Activated CD4-positive, alpha-beta T cell treated with anti-CD3 and anti-CD28 coated beads, Interleukin-10, Interleukin-2, amounts not matched to agents 100 ng/mL and 50 ng/mL, durations not matched to agents 16 hours and 8 hours (primary cell): ENCODE measurements at places on chromosomes 12 and 14.
A peak's percentile ranks its signal among the peaks of the same experiment; 100 is the strongest.

DNA sequence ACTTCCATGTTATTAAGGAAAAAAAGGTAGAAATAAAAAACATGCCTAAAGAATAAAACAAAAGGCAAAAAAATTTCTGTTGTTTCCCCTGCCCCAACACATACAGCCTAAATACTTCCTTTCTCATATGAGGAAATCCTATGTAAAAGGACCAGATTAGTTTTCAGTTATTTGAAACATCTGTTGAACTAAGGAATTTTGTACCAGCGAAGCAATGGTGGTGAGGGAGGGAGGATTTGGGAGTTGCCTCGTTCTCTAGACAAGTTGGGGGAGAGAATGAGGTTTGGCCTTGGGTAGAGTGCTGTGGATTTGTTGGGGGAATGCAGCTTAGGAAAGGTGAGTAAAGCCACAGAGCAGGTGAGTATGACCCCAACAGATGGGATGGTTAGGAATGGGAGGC is 141.5 kb upstream of the RFLNA start:
- DNase-seq, result no peak

- peak; percentile 90 for DNase-seq
Measured at GRCh38 chr14:22558221-22558913, 30.7 kb downstream of the DAD1 start.

GRCh38 chr12:76713130-76713529 is 50.8 kb upstream of the ZDHHC17 start:
- DNase-seq, result no peak

DNA sequence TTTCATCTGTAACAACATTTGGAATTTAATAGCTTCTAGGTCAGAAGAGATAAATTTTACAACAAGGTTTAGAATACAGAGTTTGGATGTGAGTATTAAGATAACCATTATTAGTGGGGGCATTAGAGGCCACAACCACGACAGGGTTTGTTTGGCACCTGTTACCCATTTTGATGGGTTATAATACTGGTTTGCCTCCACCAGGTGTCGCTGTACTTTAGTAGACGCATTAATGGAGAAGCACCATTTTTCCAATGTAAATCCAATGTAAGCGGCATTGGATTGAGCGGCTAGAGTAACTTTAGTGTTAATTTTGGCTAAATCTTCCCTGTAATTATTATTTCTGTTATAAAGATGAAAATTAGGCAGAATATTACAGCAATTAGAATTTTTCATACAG is 136.2 kb downstream of the SLCO1B3 start:
- peak; percentile 19 for DNase-seq

GRCh38 chr14:64826845-64827244 is 52.9 kb downstream of the SPTB start:
- DNase-seq, result no peak

DNA sequence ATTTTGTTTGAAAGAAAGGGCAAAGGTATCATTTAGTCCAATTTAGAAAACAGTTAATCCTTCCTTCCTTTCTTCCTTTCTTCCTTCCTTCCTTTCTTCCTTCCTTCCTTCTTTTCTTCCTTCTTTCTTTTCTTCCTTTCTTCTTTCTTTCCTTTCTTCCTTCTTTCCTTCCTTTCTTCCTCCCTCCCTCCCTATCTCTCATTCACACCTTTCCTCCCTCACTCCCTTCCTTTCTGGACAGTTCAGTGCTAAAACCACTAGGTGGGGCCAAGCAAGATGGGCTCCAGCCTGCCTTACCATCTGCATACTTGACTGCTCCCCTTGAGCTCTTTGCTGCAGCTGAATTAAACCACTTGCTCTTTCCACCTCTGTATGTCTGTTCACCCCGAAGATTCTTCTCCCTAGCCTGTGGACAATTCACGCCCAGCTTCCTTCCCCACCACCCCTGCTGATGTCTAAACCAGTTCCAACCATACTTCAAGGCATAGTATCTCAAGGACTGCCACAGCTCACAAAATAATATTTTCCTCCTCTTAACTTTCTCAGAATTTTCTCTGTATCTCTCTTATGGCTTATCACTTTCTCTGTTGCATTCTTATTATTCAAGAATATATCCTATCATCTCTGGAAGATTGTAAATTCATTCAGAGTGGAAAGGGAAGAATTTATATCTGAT is 78.0 kb downstream of the DBX2 start:
- peak; percentile 6 for DNase-seq

DNA sequence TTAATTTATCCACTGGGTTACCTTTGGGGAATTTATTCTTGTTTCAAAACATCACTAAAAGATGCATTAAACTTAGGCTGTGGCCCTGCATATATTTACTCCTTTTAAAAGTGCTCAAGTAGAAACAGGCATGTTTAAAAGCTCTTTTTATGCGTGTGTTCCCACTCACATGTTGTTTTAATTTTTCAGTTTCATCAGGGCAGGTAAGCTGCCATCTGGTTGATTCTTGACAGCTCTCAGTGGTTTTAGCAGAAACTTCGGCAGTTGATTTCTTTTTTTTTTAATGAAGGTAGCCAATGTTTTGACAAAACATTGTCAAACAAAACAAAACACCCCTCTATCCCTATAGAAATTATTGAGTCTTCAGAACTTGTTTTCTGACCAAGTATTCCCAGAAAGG is 89.6 kb upstream of the LGR5 start:
- no peak for DNase-seq

DNA sequence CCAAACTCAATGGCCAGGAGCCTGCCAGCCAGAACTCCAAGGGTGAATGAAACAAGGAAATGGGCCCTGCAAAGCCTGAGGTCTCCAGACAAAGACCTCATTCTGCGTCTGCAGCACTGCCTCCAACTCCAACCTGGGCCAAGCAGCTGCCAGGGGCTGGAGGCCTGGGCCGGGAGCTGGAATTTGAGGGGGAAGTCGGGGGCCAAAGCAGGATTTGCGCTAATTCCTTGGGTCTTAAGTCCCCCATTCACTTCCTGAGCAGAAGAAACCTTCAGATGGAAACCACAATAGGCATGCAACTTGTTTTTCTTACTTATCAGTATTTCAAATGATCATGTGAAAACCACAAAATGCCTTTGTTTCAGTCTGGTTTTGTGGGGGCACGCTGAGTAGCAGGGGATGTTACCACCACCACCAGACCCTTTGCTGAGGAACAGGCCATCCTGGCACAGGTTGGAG is 23.0 kb upstream of the TC2N start:
- no peak for DNase-seq

GRCh38 chr14:72607386-72608130 is 286.3 kb downstream of the DPF3 start:
- DNase-seq, result no peak

DNA sequence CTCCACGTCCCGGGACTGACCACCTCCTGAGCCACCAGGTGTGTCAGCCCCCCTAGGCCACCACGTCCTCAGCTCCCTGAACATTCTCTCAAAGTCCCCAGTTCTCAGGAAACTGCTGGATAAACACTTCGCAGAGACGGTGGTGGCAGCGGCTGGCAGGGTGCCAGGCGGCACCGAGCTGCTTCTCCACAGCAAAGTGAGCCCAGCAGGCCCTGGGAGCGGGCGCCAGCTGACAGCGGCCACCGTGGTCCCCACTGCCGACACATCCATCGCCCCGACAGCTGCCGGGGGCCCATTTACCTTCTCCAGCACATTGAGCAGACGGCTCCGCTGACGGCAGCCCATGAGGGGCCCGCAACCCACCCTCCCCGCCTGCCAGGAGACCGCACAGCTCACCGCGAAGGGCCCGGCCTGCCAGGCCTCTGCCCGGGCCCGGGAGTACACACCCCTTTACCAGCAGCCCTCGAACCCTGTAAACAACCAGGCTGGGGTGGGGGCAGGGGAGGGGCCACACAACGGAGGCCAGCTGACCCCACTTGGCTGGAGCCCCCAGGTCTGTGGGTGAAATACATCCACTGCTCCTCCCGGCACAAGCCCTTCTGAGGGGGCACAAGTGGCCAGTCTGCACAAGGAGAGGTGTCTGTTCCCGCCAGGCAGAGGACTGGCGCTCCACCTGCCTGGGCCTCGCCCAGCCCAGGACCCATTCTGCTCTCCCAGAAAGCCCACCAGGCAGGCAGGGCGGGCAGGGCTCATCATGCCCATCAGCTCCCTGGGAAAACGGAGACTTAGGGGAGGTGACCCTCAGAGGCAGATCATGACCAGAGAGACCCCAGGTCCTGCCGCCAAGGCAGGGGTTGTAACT is 10.5 kb downstream of the AKT1 start:
- DNase-seq, result no peak

GRCh38 chr12:1695886-1696670 is 5.2 kb downstream of the ADIPOR2 start:
- no peak for DNase-seq
